ENCODE measurements at places on chromosomes 5 and 9. TPM values are rescaled to one million over a fixed set of nuclear protein-coding genes. Genes with fewer than 3 reads are reported as not detected.

- DNase-seq = no peak
- peaks cover 25% of the 10 kb centered on the region for H3K4me1 ChIP-seq
- no peak overlapping the region for H3K27ac ChIP-seq
- H3K36me3 ChIP-seq = no peaks in the 10 kb centered on the region
- H3K4me3 ChIP-seq = no peak overlapping the region
- no peaks in the 10 kb centered on the region for H3K27me3 ChIP-seq
Measured at GRCh38 chr5:89346573-89346972, 463.6 kb upstream of the MEF2C start.

- no peak overlapping the region for H3K4me3 ChIP-seq
- H3K36me3 ChIP-seq = no peaks in the 10 kb centered on the region
- DNase-seq = no peak
- no peaks in the 10 kb centered on the region for H3K27me3 ChIP-seq
- no peak overlapping the region for H3K27ac ChIP-seq
- no peaks in the 10 kb centered on the region for H3K4me1 ChIP-seq
Measured at GRCh38 chr5:36052538-36052937, 14.1 kb downstream of the UGT3A2 start.

Gene PTPN3
- not detected for total RNA-seq

Gene C9
- total RNA-seq = not detected

DNA sequence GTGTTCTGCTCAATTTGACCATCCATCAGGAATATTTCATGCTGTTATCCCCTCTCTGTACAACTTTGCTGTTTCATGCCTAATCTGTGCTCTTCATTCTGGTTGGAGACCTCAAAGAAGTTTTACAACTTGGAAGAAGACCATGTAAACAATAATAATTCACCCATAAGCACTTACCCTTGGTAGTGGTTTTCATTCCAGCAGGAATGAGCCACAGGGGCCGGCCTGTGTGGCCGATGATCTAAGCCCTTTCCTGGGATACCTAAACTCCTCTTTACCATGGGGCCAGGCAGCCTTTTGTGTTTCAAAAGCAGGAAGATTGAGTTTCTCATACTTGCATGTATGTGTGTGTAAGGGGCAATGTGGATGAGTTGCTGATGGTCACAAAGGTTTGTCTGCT, 165.0 kb downstream of the FGF1 start:
- H3K36me3 ChIP-seq = no peaks in the 10 kb centered on the region
- no peak for DNase-seq
- no peaks in the 10 kb centered on the region for H3K4me1 ChIP-seq
- H3K27me3 ChIP-seq = no peaks in the 10 kb centered on the region
- H3K4me3 ChIP-seq = no peak overlapping the region
- H3K27ac ChIP-seq = no peak overlapping the region

Gene INSL6
- not detected for total RNA-seq

GRCh38 chr5:19256036-19256435, 732.0 kb downstream of the CDH18 start:
- no peak overlapping the region for H3K27ac ChIP-seq
- H3K4me3 ChIP-seq = no peak overlapping the region
- DNase-seq = no peak
- no peaks in the 10 kb centered on the region for H3K27me3 ChIP-seq
- no peaks in the 10 kb centered on the region for H3K36me3 ChIP-seq
- H3K4me1 ChIP-seq = no peaks in the 10 kb centered on the region

- H3K36me3 ChIP-seq = no peaks in the 10 kb centered on the region
- H3K27me3 ChIP-seq = no peaks in the 10 kb centered on the region
- peaks cover 10% of the 10 kb centered on the region for H3K4me1 ChIP-seq
- peak overlapping the region; percentile 59 for H3K4me3 ChIP-seq
Measured at GRCh38 chr9:136949817-136950655, 2.0 kb upstream of the LCN12 start.

Gene MEIKIN
- 0.75 TPM for total RNA-seq

GRCh38 chr5:78280261-78280660, 14.2 kb downstream of the AP3B1 start:
- no peaks in the 10 kb centered on the region for H3K27me3 ChIP-seq
- no peak for DNase-seq
- H3K36me3 ChIP-seq = peaks cover 4% of the 10 kb centered on the region
- H3K27ac ChIP-seq = no peak overlapping the region
- H3K4me1 ChIP-seq = no peaks in the 10 kb centered on the region
- H3K4me3 ChIP-seq = no peak overlapping the region

- H3K27ac ChIP-seq = no peak overlapping the region
- H3K4me3 ChIP-seq = no peak overlapping the region
- no peak for DNase-seq
- no peaks in the 10 kb centered on the region for H3K36me3 ChIP-seq
Measured at GRCh38 chr9:106307670-106308069, 555.3 kb upstream of the ZNF462 start.

GRCh38 chr5:130111746-130112145, 207.5 kb downstream of the CHSY3 start:
- H3K27me3 ChIP-seq = no peaks in the 10 kb centered on the region
- DNase-seq = no peak
- H3K27ac ChIP-seq = no peak overlapping the region
- H3K4me1 ChIP-seq = no peaks in the 10 kb centered on the region
- no peaks in the 10 kb centered on the region for H3K36me3 ChIP-seq

Gene DELE1
- 124 TPM for total RNA-seq

GRCh38 chr9:20357037-20357432, 265.3 kb downstream of the MLLT3 start:
- DNase-seq = no peak
- H3K4me1 ChIP-seq = no peaks in the 10 kb centered on the region
- H3K27ac ChIP-seq = no peak overlapping the region
- no peak overlapping the region for H3K4me3 ChIP-seq

GRCh38 chr5:122863240-122863639, 17.8 kb downstream of the SNX24 start:
- H3K4me1 ChIP-seq = no peaks in the 10 kb centered on the region
- no peaks in the 10 kb centered on the region for H3K27me3 ChIP-seq
- H3K4me3 ChIP-seq = no peak overlapping the region
- H3K27ac ChIP-seq = no peak overlapping the region
- no peaks in the 10 kb centered on the region for H3K36me3 ChIP-seq

GRCh38 chr9:119834064-119834620, 464.9 kb upstream of the BRINP1 start:
- H3K27me3 ChIP-seq = no peaks in the 10 kb centered on the region
- H3K4me1 ChIP-seq = no peaks in the 10 kb centered on the region
- H3K27ac ChIP-seq = no peak overlapping the region
- no peak overlapping the region for H3K4me3 ChIP-seq
- DNase-seq = no peak
- H3K36me3 ChIP-seq = no peaks in the 10 kb centered on the region

Gene DDX41
- 111 TPM for total RNA-seq

DNA sequence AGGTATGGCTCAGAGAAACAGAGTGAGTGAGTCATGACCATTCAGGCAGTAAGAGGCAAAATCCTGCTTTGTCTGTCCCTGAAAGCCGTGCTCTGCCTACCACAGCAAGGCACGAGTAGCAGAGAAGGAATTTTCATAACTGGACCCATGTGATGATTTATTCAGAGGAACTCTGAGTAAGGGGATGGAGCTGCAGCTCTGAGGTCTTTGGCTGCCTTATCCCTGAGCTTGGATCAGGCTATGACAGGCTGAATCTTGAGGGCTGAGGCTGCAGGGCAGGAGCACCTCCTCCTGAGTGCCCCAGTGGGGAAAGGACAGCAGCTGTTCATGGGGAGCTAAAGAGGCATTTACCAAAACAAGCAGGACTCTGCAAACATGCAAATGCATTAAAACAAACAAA, 183.4 kb downstream of the PAPPA start:
- H3K27ac ChIP-seq = no peak overlapping the region
- H3K4me1 ChIP-seq = no peaks in the 10 kb centered on the region
- DNase-seq = no peak
- no peaks in the 10 kb centered on the region for H3K36me3 ChIP-seq
- no peaks in the 10 kb centered on the region for H3K27me3 ChIP-seq
- H3K4me3 ChIP-seq = no peak overlapping the region

Gene EIF4EBP3
- 8.8 TPM for total RNA-seq

DNA sequence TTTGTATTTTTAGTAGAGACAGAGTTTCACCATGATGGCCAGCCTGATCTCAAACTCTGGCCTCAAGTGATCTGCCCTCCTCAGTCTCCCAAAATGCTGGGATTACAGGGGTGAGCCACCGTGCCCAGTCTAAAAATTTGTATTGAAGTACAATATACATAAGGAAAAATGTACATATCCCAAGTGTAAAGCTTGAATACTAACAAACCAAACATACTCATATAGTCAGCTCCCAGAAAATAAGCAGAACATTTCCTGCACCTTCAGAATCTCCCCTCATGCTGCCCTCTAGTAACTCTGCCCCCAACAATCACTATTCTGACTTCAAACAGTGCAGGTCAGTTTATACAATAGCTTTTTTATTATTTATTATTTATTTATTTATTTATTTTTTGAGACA, 1.6 kb upstream of the NOL6 start:
- H3K27ac ChIP-seq = no peak overlapping the region
- no peaks in the 10 kb centered on the region for H3K36me3 ChIP-seq
- no peak for DNase-seq
- H3K4me1 ChIP-seq = peaks cover 22% of the 10 kb centered on the region
- H3K27me3 ChIP-seq = no peaks in the 10 kb centered on the region

DNA sequence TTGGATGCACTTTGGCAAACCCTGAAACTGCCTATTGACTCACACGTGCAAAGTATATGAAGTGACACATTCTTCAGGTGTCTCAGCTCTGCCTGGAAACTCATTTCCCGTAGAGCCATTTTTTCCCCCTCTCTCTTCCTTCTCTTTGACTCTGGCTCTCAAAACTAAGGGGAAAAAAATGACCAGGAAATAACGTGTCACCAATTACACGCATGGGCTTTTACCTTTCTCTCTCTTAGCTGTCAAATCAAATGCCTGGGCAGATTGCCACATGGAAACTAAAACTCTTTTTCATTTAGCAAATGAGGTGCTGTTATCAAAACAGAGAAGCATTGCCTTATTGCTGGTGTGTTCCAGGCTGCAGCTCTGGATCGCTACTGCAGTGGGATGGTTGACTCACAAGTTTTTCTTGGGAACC, 18.3 kb upstream of the IFNK start:
- peaks cover 8% of the 10 kb centered on the region for H3K4me1 ChIP-seq
- no peak for DNase-seq
- H3K4me3 ChIP-seq = no peak overlapping the region
- H3K27me3 ChIP-seq = no peaks in the 10 kb centered on the region
- peaks cover 10% of the 10 kb centered on the region for H3K36me3 ChIP-seq
- H3K27ac ChIP-seq = no peak overlapping the region

DNA sequence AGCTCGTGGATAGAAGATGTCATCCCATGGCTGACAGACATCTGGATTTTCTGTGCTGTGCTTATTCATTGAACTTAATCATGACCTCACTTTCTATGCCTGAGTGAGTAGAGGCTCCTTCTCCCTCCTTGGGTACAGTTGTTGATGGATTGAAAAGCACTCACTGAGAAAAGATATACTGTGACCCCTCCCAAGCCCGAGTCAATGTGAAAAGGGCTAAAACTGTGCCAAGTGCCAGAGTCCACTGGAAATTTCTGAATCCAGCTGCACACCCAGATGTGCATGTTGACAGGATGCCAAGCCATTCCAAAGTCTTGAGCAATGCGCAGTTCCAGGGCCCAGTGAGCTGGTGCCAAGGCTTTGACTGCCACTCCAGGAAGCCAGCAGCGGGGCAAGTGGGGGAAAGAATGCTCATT, 473.0 kb downstream of the NTRK2 start:
- no peaks in the 10 kb centered on the region for H3K27me3 ChIP-seq
- H3K27ac ChIP-seq = no peak overlapping the region
- no peak overlapping the region for H3K4me3 ChIP-seq
- H3K4me1 ChIP-seq = no peaks in the 10 kb centered on the region
- H3K36me3 ChIP-seq = no peaks in the 10 kb centered on the region
